GM23248 (cell line): ENCODE measurements at places on chromosomes 11 and 22. TPM values are rescaled to one million over a fixed set of nuclear protein-coding genes. Genes with fewer than 3 reads are reported as not detected.
A peak's percentile ranks its signal among the peaks of the same experiment; 100 is the strongest.

GRCh38 chr11:501683-502287, 5.3 kb downstream of the RNH1 start:
- H3K4me1 ChIP-seq: peaks cover 17% of the 10 kb centered on the region
- no peak for DNase-seq
- peak overlapping the region; percentile 100 for H3K27ac ChIP-seq
- H3K36me3 ChIP-seq: peaks cover 31% of the 10 kb centered on the region

DNA sequence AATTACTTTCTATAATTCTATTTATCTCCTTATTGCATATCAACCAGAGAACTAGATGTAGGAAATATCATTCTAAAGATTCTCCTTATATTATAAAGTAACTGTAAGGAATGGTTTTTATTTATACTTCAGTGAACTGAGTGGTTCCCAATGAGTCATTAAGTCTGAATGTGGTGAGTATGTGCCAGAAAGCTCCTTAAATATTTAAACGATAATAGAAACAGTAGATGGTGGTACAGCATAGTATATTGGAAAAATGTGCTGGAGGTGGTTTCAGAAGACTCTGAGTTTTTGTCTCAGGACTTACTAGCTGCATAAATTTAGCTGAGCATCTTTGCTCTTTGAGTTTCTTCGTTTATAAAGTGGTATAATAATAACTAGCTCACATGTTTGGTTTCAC, 653.5 kb downstream of the FAM181B start:
- no peak overlapping the region for H3K27ac ChIP-seq
- peaks cover 14% of the 10 kb centered on the region for H3K4me1 ChIP-seq
- no peaks in the 10 kb centered on the region for H3K36me3 ChIP-seq
- no peak overlapping the region for H3K4me3 ChIP-seq

DNA sequence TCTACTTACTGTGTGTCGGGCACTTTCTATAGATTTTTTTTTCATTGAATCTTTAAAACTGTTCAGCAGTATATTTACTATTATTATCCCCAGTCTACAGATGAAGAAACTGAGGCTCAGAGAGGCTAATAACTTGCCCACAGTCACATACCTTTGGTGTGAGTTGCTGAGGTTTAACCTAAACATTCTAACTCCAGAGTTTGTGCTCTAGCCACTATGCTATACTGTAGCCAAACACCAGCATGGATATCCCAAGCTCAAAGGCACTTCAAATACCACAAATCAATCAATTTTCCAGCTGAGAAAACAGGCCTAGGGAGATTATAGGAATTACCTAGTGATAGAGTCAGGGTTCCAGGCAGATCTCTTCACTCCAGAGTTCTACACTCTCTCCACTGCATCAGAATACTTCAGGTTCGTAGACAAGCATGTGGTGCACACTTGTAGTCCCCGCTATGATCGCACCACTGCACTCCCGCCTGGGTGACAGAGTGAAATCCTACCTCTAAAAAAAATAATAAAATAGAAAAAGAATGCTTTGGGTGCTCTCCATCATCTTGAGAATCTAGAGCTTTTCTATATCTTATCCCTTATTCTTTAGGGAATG, 20.4 kb upstream of the UPB1 start:
- no peaks in the 10 kb centered on the region for H3K36me3 ChIP-seq
- peak overlapping the region; percentile 83 for H3K27ac ChIP-seq
- no peaks in the 10 kb centered on the region for H3K27me3 ChIP-seq
- no peak for DNase-seq
- H3K4me3 ChIP-seq: no peak overlapping the region

YWHAH gene
- total RNA-seq: 148 and 168 TPM in 2 replicates

- no peaks in the 10 kb centered on the region for H3K4me1 ChIP-seq
- H3K27me3 ChIP-seq: no peaks in the 10 kb centered on the region
- H3K27ac ChIP-seq: no peak overlapping the region
- H3K4me3 ChIP-seq: no peak overlapping the region
- peak; percentile 63 for DNase-seq
- H3K36me3 ChIP-seq: no peaks in the 10 kb centered on the region
Measured at GRCh38 chr11:104127828-104128227, 36.1 kb downstream of the PDGFD start.

DNA sequence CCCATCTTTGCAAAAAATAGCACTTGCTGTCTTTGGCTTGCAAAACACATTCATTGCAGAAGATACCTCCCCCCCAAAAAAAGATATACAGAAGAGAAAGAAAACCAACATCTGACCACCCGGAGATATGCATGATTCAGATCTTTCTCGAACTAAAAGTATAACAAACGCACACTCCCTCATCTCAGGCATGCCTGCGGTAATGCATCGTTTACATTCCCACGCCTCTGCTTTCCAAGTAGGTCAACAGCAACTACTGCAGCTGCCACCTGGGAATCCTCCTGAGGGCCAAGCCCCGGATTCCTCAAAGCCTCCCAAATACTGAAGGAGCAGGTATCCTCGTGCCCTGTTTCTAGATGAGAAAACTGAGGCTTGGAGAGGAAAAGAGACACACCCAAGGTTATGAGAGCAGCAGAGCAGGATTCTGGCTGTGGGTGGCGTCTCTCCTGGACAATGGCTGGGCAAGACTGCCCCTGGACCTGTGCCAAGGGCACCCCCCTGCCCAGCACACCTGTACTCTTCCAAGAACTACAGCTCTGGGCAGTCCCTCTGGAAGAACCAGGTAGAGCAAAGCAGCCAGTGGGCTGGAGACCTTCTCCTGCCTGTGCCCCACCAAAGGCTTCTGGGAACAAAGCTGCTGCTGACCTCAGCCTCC, 38.1 kb downstream of the NUP50 start:
- H3K27me3 ChIP-seq: no peaks in the 10 kb centered on the region
- H3K4me3 ChIP-seq: no peak overlapping the region
- H3K27ac ChIP-seq: no peak overlapping the region

KLHL35 gene
- 10.5 and 13.0 TPM in 2 replicates for total RNA-seq

- peaks cover 22% of the 10 kb centered on the region for H3K4me1 ChIP-seq
- DNase-seq: no peak
- no peak overlapping the region for H3K27ac ChIP-seq
- no peaks in the 10 kb centered on the region for H3K27me3 ChIP-seq
Measured at GRCh38 chr11:45876401-45876800, 9.1 kb upstream of the MAPK8IP1 start.

DNA sequence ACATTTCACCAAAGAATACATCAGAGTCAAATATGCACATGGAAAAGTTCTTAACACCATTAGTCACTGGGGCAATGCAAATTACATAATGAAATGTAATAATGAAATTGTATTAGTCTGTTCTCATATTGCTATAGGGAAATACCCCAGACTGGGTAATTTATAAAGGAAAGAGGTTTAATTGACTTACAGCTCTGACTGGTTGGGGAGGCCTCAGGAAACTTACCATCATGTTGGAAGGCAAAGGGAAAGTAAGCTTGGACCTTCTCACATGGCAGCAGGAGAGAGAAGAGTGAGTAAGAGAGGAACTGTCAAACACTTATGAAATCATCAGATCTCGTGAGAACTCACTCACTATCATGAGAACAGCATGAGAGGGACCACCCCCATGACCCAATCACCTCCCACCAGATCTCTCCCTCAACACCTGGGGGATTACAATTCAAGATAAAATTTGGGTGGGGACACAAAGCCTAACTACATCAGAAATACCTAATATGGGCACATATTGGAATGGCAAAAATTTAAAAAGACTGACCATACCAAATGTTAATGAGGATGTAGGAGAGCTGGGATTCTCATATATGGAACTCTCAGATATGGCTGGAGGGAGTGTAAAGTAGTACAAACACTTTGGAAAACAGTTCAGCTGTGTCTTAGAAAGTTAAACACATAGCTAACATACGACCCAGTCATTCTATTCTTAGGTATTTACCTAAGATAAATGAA, 65.1 kb upstream of the CD44 start:
- no peaks in the 10 kb centered on the region for H3K36me3 ChIP-seq
- H3K4me3 ChIP-seq: no peak overlapping the region
- peak overlapping the region; percentile 43 for H3K27ac ChIP-seq
- H3K27me3 ChIP-seq: no peaks in the 10 kb centered on the region
- peak; percentile 70 for DNase-seq
- peaks cover 31% of the 10 kb centered on the region for H3K4me1 ChIP-seq

TMPRSS6 gene
- total RNA-seq: not detected in 2 replicates

C22orf42 gene
- not detected in 2 replicates for total RNA-seq

DNA sequence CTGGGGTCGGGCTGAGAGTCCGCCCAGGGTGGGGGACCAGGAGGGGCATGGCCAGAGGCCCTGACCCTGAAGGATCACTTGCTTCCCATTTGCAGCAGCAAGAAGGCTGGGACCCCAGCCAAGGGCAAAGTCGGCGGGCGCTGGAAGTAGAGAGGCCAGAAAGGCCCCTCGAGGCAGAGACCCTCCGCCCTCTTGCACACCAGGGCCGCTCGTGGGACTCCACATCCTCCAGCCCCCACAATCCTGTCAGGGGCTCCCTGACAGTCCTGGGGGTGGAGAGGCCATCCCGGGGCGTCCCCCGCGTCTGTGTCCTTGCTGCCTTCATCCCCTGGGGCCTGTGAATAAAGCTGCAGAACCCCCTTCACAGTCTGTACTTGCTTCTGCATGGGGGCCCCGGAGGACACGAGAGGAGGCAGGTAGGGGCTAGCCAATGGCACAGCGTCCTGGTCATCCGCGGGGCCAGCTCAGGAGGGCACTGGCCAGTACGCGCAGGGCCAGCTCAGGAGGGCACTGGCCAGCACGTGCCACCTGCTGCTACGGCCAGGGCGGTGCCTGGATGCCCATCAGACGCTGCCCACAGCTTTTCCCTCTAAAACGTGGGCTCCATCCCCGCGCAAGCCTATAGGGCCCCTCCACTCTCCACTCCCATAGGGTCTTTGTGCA, 8.7 kb upstream of the MRPL23 start:
- H3K36me3 ChIP-seq: no peaks in the 10 kb centered on the region
- H3K27ac ChIP-seq: no peak overlapping the region
- 0 out of 2 replicates have a peak, but pooled peaks cover 4% of the 10 kb centered on the region for H3K27me3 ChIP-seq

DNA sequence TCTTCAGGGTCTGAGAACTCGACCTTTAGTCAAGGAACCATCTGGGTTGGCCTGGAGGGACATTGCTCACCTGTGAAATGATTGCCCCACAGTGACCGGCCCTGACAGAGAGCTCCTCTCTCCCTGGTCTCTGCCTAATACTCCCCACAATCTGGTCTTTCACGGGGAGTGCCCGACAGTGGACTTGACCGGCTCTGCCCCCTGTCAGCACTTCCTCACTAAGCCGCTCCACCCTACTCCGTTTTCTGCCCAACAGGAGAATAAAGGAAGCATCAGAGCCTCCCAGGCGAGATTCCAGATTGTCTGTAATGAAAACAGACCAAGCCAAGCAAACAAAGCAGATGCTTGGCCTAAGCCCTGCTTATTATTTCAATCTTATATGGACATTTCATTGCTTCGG, 87.8 kb downstream of the FBXO7 start:
- H3K36me3 ChIP-seq: no peaks in the 10 kb centered on the region
- H3K4me3 ChIP-seq: no peak overlapping the region
- no peak overlapping the region for H3K27ac ChIP-seq
- H3K4me1 ChIP-seq: peaks cover 32% of the 10 kb centered on the region
- no peaks in the 10 kb centered on the region for H3K27me3 ChIP-seq

OR52E8 gene
- total RNA-seq: not detected in 2 replicates

RIMBP3B gene
- 0.13 TPM in 1 of 2 replicates, not detected in the other for total RNA-seq

MICAL2 gene
- 158 and 182 TPM in 2 replicates for total RNA-seq

DNA sequence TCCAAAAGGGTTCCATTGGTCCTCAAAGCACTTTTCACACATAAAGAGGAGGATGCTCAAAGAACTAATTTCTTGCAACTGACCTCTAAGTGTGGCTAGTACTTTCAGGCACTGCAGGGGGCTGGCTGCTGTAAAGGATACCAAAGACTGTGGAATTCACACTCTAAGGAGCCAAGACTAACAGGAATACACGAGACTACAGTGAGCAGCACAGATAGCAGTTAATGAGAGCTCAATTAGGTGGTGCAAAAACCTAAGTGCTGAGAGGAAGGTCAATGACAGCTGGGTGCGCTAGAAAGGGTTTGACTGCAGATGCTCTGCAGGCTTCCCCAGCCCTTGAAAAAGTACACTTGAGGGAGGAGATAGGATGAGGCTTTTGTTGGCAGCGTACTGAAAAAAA, 124.3 kb upstream of the NTM start:
- H3K4me3 ChIP-seq: no peak overlapping the region
- H3K4me1 ChIP-seq: no peaks in the 10 kb centered on the region
- no peaks in the 10 kb centered on the region for H3K36me3 ChIP-seq

MRGPRX4 gene
- total RNA-seq: not detected in 2 replicates

MMP12 gene
- 0.51 and 0.76 TPM in 2 replicates for total RNA-seq

- H3K4me1 ChIP-seq: no peaks in the 10 kb centered on the region; the same call in 1 of the 2 replicates
- DNase-seq: no peak
- no peaks in the 10 kb centered on the region for H3K36me3 ChIP-seq
- H3K27me3 ChIP-seq: peaks cover 67% of the 10 kb centered on the region
Measured at GRCh38 chr11:79439886-79440570, 802 bp downstream of the TENM4 start.

DNA sequence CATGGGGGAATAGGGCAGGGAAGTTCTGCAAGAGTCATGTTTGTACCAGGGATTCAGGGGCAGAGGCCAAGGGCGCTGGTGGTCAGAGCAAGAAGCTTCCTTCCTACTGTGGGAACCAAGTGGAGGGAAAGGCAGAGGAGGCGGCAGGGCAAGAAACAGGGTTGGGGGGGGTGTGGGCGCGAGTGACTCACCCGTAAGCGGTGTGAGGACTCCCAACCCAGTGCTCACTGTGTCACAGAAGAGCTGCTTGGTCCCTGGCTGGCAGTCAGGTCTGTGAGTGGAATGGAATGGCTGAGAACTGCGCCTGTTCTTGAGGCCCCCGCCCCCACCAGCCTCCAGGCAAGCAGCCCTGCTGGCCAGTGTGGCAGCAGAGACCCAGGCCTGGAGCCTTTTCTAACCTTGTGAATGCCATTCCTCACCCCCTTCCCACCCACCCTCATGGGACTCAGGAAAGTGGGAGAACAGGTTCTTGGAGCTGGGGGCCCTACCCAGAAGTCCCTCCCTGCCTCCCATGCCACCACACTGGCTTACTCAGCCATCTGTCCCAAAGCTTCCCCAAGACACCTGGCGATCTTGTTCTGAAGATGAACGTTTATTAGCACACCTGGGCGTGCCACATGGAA, 4.7 kb downstream of the LRRC10B start:
- H3K4me1 ChIP-seq: no peaks in the 10 kb centered on the region
- no peak overlapping the region for H3K4me3 ChIP-seq
- H3K27ac ChIP-seq: no peak overlapping the region
- H3K36me3 ChIP-seq: no peaks in the 10 kb centered on the region
- H3K27me3 ChIP-seq: 0 out of 2 replicates have a peak, but pooled peaks cover 1% of the 10 kb centered on the region

GRCh38 chr11:61828629-61829407, 718 bp downstream of the FADS2 start:
- H3K36me3 ChIP-seq: no peaks in the 10 kb centered on the region
- H3K27me3 ChIP-seq: no peaks in the 10 kb centered on the region
- peak overlapping the region; percentile 71 for H3K4me3 ChIP-seq
- DNase-seq: peak; percentile 20

DNA sequence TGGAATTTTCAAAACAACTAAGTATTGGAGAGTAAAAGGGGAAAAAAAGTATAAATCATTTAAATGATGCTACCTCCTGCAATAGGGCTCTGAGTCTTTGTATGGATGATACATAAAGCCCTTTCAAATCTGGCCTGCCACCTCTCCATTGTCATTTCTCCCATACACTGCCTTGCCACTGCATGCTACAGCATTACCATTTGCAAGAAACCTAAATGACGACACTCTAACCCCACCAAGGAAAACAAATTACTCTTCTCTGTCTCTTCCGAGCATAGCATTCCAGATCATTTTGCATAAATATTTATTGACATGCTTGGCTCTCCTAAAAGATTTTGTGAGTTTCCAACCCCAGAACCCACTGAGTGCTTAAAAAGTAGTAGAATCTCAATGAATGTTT, 34.5 kb upstream of the PRSS23 start:
- no peaks in the 10 kb centered on the region for H3K27me3 ChIP-seq
- peaks cover 30% of the 10 kb centered on the region for H3K4me1 ChIP-seq
- DNase-seq: no peak
- H3K36me3 ChIP-seq: no peaks in the 10 kb centered on the region
- no peak overlapping the region for H3K4me3 ChIP-seq
